ENCODE measurements at places on chromosomes 7 and 10.
A peak's percentile ranks its signal among the peaks of the same experiment; 100 is the strongest.

DNA sequence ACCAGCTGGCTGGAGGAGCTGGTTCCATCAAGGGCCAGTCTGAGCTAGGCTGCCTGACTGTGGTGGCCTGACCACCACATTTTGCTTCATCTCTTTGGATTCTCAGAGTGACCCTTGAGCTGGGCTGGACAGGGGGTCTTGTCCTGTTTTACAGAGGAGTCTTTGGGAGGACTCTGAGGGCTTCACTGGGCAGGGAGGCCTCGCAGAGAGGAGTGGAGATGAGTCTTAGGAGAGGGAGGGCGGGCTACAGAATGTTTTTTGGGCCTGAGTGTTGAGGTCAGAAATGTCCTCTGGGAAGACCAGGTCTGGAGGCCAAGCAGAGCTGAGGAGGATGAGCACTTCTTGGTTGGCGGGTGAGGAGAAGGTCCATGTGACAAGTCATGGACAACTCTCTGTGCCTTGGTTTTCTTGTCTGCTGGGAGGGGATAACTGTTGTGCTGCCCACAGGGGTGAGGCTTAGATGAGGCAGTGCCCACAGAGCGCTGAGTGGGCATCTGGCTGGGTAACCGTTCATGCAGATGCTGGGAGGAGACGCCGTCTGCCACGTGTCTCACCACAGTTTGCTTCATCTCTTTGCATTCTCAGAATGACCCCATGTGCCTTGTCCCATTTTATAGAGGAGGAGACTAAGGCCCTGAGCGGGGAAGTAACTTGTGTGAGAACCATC, 9.4 kb downstream of the TSPAN15 start:
- no peak for DNase-seq

GRCh38 chr10:6177880-6178281, 24.9 kb upstream of the PFKFB3 start:
- DNase-seq: no peak

DNA sequence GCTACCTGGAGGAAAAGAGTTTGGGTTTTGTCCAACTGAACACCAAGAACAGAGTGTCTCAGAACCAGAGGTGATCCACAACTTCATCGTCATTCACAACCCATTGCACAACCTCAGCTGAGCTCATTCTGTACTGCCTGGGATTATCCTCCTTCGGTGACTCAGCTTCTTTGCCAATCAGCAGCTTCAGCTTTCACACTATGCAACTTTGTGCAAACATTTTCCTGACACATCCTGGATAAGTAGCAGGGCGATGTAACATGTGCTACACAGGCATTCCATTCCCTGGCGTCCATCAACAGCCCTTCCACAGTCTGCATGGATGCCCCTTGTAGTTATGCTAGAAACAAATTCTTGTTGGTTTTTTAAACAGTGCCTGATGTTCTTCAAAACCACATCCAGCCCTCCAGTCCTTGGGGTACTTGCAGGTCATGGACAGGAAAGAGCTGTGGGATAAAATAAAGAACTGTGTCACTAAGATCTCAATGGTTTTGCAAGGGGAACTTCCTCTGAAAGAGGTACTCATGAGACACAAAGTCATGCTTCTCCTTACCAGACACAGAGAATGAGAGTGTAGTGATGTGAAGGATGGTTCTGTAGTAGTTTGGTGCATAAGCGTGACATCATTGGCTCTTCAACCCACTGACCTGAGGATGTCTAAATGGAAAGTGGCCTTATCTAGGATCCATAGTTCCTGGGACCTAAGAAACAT, 478.5 kb downstream of the KIF20B start:
- no peak for DNase-seq

DNA sequence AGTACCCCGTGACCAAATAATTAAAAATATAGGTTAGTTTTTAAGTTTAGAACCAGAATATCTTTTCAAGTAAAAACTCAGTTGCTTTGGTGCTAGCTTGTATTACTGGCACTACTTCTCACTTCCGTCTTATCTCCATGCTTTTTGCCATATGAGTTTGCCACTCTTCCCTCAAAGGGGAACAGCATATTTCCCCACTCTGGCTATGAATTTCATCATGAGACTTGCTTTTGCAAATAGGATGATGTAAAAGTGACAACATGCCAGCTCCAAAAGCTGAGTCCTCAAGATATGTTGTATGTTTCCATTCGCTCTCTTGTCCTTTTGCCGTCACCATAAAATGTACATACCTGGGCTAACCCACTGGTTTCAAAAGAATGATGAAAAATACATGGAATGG, 178.1 kb upstream of the SEMA3A start:
- DNase-seq: no peak

- no peak for DNase-seq
Measured at GRCh38 chr7:18508443-18509427, 13.2 kb downstream of the HDAC9 start.

DNA sequence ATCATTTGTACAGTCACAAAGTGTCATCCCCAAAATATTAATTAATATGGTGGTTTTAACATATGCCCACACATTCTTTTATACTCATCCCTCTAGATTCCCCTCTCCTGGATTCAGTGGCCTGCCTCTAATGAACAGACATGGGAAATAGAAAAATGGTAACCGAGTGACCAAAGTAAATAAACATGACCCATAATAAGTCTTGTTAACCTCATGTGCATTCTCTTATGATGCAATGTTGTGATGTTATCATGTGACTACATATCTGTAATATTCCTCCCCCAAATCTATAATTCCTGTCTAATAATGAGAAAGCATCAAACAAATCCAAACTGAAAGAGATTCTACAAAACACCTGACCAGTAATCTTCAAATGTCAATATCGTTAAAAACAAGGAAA, 164.5 kb upstream of the PRSS1 start:
- no peak for DNase-seq

GRCh38 chr7:129468087-129468486, 33.9 kb downstream of the STRIP2 start:
- DNase-seq: no peak

DNA sequence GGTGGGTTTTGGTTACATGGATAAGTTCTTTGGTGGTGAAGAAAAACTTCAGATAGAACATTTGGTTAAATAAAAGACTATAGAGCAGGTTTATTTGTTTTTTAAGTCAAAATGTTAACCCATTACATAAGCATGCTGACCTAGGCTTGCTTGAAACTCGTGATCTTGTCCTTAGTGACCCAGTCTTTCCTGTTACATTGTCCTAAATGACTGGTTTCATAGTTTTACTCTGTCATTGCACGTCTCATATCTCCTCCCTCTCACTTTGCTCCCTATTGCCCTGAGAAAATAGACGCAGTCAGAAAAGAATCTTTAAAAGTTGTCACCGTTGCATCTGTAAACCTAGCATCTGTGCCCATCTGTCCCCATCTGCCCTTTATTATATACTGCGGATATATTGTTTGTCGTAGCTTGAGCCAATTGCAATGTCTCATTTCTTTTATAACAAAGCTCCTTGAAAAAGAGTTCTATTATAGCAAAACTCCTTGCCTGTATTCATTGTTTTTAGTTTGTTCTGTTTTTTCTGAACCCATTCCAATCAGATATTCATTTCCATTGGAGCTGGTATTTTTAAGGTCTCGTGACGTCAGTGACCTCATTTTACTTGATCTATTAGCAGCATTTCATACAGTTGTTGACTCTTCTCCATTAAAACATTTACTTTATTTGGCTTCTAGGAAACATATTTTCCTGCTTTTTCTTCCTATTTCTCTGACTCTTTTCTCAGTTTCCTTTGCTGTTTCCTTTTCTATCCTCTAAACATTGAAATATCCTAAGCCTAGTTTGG, 57.3 kb downstream of the HELLS start:
- DNase-seq: no peak

DNA sequence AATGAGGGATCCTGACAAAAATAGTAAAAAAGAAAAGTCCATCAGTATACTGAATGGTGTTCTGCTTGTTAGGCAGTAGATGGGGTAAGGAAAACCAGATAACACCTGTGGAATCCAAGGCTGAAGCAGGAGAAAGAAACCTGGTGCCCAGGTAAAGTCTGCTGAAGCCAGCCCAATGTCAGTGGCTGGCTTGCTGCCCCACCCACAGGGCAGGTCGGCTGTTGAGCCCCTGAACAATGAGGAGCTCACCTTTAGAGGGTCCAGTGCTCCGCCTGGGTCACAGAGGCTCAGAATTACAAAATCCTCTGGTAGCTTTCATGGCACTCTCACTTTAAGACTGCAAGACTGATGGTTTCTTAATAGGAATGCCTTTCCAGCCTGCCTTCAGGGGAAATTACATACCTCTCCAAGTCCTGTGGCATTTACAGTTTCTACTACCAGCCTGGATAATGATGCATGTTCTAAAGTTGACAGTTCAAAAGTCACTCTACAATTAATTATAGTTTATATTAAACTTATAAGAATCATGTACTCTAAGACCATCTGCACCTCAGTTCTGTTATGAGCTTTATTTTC, 23.8 kb downstream of the DHX32 start:
- DNase-seq: no peak

DNA sequence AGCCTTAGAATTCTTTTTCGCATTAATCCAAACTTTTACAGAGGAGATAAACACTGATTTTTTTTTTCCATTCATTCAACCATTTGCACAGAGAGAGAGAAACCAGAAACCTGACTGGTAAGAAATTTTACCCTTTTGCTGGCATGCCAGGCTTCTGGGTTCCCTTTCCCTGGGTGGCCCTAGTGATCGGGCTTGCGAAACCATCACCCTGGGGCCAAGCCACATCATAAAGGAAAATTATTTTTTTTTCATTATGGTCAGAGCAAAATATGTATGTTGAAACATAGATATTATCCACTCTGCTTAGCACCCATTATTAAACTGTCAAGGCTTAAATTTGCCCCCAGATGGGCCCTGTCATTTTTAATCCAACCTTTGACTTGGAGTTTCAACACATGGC, 55.4 kb upstream of the INHBA start:
- DNase-seq: no peak

DNA sequence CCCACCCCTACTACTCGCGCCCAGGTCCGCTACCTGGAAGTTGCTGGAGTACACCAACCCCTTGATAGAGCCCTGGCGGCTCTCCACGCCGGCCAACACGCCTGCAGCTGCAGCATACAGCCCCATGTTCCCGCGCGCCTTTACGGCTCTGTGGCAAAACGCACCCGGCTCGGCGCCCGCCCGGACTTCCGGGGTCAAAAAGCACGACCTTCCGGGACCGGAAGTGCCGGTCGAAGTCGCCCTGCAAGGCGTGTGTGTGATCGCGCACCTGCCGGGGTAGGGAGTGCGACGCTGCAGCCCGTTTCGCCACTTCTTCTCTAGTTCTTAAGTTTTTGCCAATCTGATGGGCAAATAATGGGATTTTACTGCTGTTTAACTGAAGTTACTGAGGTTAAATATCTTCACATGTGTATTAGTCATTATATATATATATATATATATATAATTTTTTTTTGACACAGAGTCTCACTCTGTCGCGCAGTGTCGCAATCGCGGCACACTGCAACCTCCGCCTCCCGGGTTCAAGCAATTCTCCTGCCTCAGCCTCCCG, at the start of gene NSUN5:
NSUN5 (minus strand) TSS at position 162 of the 550 bp plus-strand sequence; CDS start at position 126, 36 bp downstream.
- DNase-seq: peak; percentile 76

- DNase-seq: no peak
Measured at GRCh38 chr7:87872346-87872745, 3.8 kb downstream of the SLC25A40 start.

GRCh38 chr10:76033457-76034196, 602.2 kb downstream of the LRMDA start:
- no peak for DNase-seq

- no peak for DNase-seq
Measured at GRCh38 chr10:34141032-34141680, 673.9 kb downstream of the PARD3 start.

- no peak for DNase-seq
Measured at GRCh38 chr7:1889556-1890181, 219.6 kb downstream of the ELFN1 start.

Measured in iPS DF 19.7 (cell line).